ENCODE measurements at places on chromosomes 5 and 9.

GRCh38 chr9:77961541-77961940 is 70.1 kb downstream of the GNAQ start:
- no peak for DNase-seq

DNA sequence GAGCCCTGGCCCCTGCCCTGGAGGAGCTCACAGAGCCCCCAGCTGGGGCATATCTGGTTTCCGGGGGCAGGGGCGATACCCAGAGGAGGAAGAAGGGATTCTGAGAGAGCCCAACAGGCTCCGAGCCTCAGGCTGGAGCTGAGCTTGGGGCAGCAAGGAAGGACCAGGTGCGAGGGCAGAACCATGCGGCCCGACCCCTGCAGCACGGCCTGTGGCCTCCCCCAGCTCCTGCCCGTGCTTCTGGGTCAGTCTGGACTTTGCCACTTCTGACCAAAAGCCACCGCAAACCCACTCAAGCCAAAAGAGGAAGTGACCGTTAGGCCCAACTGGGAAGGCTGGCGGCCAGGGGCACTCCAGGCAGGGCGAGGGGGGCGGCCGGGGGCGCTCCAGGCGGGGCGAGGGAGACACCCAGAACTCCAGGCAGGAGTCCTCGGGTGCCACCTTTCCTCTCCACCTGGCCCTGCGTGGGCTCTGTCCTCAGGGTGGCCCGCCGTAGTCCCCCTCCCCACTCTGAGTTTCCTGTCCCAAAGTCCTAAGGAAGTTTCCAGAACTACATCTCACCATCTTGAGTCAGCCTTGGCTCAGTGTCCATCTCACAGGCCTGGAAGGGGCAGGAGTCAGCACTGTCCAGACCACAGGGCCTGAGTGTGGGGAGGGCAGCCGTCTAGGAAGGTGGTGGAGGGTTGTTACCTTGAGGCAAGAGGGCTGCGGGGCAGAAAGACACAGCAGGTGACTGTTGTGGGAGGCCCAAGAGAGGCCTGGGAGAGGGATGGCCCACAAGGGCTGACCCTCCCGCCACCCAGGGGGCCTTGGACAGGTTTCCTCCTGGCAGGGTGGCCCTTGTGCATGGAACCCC is 946 bp upstream of the LTC4S start:
- no peak for DNase-seq

DNA sequence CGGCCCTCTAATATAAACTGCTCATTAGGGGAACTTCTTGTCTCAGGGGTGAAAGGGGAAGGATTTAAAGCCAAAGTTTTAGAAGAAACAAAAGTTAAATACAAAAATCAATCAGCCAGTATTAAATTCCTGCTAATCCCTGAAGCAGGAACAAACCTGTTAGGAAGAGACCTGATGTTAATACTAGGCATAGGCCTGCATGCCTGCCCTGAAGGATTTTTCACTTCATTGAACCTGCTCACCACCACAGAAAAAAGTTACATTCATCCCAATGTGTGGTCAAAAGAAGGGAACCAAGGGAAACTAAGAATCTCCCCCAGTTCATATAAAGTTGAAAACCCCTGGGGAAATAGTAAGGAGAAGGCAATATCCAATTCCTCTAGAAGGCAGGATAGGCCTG is 9.4 kb upstream of the RNF180 start:
- DNase-seq: no peak

GRCh38 chr9:92607773-92608172 is 62.2 kb downstream of the IPPK start:
- DNase-seq: no peak

DNA sequence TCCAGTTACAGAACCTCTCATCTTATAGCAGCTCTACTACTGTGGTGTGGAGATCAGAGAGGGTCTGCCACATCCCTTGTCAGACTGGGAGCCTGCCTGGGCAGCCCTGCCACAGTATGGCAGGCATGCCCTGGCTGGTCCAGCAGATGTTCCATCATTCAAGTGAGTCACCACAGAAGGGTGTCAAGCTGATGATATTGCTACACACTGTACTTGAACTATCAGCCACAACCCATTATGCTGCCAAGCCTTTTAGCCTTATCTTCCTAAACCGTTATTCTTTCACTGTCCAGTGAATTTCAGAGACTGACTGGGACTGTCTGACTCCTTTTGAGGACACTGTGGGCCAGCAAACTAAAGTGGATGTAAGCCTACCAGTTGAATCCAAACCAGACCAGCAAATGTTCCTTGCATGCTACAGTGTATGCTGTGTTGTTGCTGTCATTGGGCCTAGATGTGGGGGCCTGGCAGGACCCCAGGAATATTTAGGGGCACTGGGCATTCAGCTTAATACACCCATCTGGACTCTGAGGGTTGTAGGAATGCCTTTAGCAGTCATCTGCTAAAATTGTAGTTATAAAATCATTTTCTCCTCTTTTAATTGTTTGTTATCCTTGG is 202.6 kb downstream of the NR3C1 start:
- no peak for DNase-seq

DNA sequence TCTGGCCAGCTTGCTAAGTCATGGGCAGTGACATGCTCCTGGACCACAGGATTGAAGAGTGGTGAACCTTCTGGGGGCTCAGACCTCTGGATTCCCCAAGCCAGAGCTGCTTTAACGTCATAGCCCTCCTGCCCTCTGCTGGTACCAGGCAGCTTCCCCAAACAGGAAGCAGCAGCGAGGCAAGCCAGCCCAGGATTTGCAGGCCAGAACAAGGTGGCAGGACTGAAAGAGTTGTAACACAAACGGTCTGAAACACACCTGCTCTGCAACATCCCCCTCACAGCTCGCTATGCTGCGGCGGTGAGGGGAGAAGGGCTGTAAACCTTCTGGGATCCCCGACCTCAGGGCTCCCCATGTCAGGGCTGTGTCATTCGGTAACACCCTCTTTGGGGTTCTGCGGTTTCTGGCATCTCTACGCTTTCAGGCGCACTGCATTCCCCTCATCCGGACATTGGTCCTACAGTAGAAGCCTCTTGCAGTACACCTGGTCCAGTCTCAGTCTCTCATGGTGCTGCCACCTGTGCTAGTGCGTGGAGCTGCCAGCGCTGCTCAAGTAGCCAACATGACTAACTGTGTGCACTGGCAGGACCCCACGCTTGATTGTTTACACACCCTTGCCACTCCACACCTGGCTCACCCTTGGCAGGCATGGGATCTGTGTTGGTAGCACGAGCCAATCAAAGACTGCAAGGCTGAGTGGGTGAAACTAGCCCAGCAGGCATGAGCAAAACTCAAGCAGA is 893.3 kb downstream of the PTPRD start:
- no peak for DNase-seq

Measured in thoracic aorta (tissue), 2 donors.